Fibroblast of lung (primary cell): ENCODE measurements at places on chromosomes 16 and 17.

- peak; percentile 84 for DNase-seq
Measured at GRCh38 chr16:228852-229730, at the start of gene LUC7L. Gene LUC7L, minus strand, starts transcription at chr16:229449. Its CDS starts 110 bp downstream, at chr16:229339.

DNA sequence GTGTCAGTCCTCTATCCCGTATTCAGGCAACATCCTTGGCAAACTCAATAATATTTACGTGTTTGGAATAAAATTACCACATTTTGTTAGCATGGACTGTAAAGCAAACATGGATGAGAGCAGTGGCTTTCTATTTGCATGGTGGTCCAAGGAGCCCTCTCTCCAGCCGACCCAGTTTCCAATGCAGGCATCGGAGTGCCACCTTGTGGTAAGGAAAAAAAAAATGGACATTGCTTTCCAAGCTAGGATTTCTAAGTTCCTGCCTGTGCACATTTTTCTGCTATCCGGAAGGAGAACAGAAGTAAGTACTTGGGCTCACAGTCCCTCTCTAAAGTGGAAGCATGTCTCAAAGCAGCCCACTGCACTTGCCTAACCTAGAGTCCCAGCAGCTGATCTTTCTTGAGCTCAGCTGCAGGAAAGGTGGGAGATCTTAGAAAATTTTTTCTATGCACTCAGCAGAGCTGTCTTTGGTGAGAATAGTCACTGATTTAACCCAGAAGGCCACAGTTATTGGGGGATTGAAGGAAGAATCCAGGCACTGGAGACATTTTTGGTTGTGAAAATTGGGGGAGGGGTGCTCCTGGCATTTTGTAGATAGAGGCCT lies 46.0 kb upstream of the ERCC4 start:
- peak; percentile 7 for DNase-seq

- DNase-seq: peak; percentile 93
Measured at GRCh38 chr17:7281074-7281952, at the start of gene SLC2A4. Gene SLC2A4, plus strand, starts transcription at chr17:7281718. Its CDS starts 217 bp downstream, at chr17:7281935.

GRCh38 chr17:74172700-74173099 lies 30.8 kb upstream of the RPL38 start:
- no peak for DNase-seq

GRCh38 chr16:48435906-48436305 lies 50.7 kb upstream of the SIAH1 start:
- no peak for DNase-seq
